T-helper 22 cell (primary cell): ENCODE measurements at places on chromosomes 2 and 18.

- no peak for DNase-seq
These were observed 1.4 kb downstream of the WNT6 start for GRCh38 chr2:218860950-218861381.

GRCh38 chr2:45000921-45001868 lies 8.1 kb downstream of the SIX2 start:
- DNase-seq: no peak

GRCh38 chr2:240960971-240961876 lies 37.2 kb upstream of the SNED1 start:
- no peak for DNase-seq

GRCh38 chr2:124692707-124693106 lies 667.6 kb downstream of the CNTNAP5 start:
- DNase-seq: no peak

DNA sequence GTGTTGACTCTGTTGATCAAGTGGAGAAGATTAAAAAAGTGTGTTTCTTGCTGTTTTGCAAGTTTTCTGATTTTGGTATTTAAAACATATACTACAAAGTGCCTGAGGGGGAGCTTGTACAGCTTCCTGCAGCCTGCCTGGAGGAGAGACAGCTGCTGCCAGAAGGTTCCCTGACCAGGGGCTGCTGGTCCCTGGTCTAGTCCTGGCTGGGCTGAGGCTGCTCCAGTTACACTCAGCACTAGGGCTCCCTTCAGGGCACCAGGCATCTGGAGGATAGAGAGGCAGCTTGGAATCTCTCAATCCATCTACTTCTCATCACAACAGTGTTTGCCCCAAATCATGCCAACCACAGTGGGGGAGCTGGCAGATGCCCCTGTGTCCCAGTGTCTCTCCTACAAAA lies 4.8 kb downstream of the MC2R start:
- DNase-seq: no peak

DNA sequence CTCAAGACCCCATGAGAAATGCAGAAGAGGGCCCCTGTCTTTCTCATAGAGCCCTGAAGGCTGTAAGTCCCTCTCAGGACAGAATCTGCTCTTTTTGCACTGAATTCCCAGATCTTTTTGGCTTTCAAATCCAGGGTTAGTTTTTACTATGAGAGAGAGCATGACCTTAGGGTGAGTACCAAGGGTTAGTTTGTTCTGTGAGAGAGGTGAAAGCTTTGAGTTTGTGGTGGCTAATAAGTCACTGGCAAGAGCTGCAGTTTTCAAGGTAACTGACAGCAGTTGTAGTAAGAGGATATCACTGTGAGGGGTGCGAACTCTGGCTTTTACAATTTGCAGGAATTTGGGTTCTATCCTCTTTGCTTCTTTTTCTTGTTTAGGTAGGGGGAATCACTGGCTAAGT lies 248.4 kb upstream of the KCNH7 start:
- DNase-seq: no peak

DNA sequence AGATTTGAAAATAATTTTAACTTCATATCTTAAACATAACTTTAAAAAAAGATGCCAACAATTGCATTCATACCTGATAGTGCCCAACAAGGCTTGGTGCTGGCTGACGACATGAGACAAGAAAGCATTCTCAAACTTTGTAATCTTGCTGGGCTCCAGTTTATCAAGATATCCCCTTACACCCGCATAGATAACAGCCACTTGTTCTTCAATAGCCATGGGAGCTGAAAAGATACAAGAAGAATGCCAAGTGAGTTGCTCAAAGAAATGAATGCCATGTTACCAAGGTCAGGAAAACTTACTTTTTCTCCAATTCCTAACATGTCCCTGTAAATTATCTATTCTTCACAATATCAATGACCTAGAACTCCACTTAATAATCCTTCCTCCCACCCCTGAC lies 12.4 kb upstream of the PSTPIP2 start:
- no peak for DNase-seq

- DNase-seq: no peak
These were observed 37.7 kb upstream of the RNF103 start for GRCh38 chr2:86661333-86661732.

DNA sequence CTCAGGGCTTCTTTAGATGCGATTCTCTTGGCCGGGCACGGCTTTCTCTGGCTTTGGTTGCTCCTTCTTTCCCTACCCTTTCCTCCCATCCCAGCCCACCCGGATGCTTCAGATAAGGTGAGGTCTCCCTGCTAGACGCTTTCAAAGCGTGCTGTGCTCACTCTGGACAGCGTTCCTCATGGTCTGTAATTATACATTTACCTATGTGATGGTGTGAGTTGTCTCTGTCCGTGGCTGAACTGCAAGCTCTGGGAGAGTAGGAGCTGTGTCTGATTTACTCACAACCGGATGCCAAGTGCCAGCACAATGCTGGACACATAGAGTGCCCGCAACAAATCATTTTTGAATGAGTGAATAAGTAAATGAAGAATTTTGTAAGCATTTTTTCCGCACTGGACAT lies 26.8 kb upstream of the PNPT1 start:
- DNase-seq: no peak

GRCh38 chr2:45496869-45497268 lies 114.2 kb downstream of the SRBD1 start:
- DNase-seq: no peak

- no peak for DNase-seq
These were observed 380.0 kb upstream of the ACVR2A start for GRCh38 chr2:147464737-147465357.

DNA sequence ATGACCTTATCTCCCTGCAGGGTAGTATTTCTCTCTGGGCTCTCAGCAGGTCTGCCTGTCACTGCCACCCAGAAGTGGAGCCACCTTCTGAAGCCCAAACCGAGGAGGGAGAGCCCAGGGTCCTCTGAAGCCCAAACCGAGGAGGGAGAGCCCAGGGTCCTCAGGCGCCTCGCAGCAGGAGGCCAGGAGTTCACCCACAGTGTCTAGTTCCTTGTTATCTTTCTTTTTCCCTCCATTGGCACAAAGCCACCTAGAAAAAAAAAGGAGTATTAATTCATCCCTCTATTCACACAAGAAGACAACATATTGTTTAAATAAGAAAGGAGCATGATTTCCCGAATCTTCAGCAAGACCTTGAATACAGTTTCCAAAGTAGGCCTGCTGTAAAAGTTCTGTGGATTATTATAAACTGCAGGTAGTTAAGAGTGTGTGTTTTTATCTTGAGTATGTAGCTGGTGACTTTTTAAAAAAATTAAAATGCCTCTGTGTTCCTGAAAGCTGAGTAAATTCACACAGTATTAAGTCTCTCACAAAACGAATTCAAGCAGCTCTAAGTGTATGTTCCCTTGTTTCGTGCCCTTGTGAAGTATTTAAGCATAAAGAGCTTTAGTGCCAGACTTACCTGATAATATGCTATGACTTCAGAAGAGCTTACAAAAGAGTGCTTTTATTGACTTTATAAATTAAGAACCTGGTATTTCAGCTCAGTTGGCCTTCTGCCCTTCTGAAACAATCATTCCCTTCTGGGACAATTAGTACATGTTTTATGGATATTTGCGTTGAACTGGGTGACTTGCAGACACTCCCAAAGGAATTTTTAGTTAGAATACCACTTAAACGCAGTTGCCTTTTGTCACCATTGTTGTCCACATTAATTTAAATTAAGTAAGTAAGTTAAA lies 11.7 kb upstream of the GRHL1 start:
- no peak for DNase-seq
